Right renal pelvis (tissue), 4 donors: ENCODE measurements at places on chromosomes 2 and 18. TPM values are rescaled to one million over a fixed set of nuclear protein-coding genes. Genes with fewer than 3 reads are reported as not detected.

DNA sequence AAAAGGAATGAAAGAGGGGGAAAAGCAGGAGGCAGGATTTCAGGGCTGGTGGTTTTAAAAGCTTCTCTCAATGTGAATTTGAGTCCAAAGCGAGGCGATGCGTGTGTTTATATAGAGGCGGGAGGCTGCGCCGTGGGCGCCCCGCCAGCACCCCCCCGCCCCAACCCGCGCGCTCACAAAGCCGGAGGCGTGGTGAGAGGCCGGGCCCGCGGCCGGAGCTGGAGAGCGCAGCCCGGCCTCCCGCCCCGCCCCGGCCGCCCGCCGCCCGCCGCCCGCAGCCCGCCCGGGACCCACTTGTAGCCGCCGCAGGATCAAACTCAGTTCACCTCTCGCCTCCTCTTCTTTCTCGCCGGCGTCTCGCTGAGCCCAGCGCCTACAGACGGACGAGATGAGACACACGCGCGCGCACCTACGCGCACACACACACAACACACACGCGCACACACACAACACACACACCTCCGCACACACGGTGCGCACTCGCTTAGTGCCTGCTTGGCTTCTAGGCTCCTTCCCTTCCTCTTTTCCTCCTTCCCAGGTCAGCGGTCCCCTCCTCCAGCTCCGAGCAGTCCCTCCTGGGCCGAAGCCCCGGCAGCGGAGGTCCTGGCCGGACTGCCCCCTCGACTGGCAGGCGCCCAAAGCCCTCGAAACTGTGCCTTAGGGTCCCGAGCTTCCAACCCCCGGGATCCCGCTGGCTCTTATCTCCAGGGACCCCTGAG lies 1.3 kb upstream of the CYP26B1 start:
- DNase-seq: no peak

CCL20 gene
- not detected for polyA plus RNA-seq

DNA sequence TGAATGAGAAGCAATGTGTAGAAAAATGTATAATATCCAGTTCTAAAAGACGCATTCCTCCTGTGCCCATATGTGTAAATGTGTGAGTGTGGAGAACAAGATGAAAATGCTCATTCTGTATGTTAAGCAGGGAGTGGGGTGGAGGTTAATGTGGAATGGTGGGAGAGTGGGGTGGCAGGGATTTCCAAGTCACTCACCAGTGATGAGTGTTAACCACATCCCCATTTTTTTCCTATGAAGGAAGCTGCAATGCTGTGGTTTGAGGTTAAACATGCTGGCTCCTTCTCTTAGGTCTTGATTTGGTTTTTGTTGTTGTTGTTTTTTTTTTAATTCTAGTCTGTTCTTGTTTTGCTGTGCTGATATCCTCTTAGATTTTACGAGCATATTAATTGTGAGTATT lies 169.4 kb downstream of the NEDD4L start:
- no peak for DNase-seq

DNA sequence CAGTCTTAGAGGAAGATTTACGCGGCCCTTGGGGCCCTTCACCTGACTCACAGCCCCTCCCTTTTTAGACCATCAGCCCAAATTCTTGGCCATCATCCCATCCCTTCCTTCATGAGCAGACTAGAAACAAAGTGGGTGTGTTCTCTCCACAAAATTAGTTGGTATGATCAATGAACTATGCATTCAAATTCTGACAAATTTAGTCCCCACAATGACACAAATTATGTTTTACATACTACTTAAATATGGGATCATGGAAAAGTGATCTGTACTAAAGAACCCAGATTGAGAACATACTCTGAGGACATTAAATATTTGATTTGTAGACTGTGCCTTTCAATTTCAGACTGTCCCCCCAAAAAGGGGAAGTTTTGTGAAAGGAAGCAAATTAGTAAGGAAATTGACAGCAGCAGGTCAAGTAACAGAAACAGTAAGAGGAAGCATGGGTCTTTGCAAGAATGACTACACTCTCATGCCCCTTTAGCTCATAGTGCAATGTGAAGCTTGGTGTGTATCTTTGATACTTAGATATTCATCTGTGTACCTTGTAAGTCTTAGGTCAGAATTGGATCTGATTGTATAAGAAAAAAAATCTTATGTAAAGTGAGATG lies 2.2 kb upstream of the MAPRE2 start:
- DNase-seq: no peak

GRCh38 chr2:106953779-106954178 lies 67.8 kb upstream of the ST6GAL2 start:
- no peak for DNase-seq

DNA sequence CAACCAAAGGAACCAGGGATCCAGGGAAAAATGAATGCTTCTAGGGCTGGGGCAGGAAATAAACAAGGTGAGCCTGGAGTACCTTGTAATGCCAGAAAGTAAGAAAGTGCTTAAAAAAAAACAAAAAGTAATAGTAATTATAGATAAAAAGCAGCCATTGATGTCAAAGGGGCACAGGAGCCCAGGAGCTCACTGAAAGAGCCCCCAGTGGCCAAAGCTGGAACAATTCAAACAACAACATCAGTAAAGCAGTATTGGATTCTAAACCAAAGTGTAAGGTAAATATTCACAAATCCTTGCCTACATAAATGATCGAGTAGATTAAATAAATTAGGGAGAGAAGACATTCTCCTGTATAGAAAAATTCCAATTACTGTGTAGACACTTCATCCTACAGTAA lies 114.3 kb upstream of the ARL4C start:
- DNase-seq: no peak
